ENCODE measurements at places on chromosomes 1 and 21.
A peak's percentile ranks its signal among the peaks of the same experiment; 100 is the strongest.

DNA sequence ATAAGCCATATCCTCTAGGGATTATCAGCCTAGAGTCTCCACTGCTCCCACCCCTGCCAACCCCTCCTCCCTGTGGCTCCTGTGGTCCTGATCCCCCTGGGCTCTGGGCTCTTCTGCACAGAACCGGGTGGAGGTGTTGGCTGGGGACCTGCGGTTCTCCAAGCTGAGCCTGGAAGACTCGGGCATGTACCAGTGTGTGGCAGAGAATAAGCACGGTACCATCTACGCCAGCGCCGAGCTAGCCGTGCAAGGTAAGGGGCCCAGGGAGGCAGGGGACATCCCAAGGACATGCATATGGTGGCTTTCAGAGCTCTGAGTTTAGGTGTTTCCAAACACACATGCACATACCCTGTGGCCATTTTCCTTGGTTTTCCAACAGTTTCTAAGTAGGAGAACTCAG lies 19.3 kb downstream of the CNTN2 start:
- no peaks in the 10 kb centered on the region for H3K27me3 ChIP-seq
- no peaks in the 10 kb centered on the region for H3K36me3 ChIP-seq
- H3K4me1 ChIP-seq = no peaks in the 10 kb centered on the region
- DNase-seq = no peak
- H3K27ac ChIP-seq = no peak overlapping the region

DNA sequence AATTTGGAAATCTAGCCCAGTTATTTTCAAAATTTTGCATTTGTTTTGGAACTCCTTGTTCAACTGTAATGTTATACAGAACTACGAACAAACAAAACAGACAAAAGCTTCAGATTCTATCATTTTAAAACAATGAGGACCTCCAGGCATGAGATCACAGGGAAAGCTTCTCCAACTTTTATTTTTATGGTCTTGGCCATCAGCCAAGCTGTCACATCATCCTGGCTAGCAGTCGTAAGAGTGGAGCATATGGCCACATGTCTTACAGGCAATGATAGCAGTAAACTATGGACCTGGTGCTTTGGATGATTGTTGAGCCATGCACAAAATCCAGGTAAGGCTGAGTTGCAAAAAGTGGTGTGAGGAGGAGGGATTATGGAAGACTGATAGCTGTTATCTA lies 299.6 kb downstream of the LMX1A start:
- no peak overlapping the region for H3K27ac ChIP-seq
- H3K4me1 ChIP-seq = no peaks in the 10 kb centered on the region
- no peaks in the 10 kb centered on the region for H3K27me3 ChIP-seq

GRCh38 chr1:56788102-56788501 lies 31.1 kb downstream of the FYB2 start:
- no peak overlapping the region for H3K4me3 ChIP-seq
- peak; percentile 59 for DNase-seq
- H3K27me3 ChIP-seq = no peaks in the 10 kb centered on the region
- no peaks in the 10 kb centered on the region for H3K36me3 ChIP-seq

DNA sequence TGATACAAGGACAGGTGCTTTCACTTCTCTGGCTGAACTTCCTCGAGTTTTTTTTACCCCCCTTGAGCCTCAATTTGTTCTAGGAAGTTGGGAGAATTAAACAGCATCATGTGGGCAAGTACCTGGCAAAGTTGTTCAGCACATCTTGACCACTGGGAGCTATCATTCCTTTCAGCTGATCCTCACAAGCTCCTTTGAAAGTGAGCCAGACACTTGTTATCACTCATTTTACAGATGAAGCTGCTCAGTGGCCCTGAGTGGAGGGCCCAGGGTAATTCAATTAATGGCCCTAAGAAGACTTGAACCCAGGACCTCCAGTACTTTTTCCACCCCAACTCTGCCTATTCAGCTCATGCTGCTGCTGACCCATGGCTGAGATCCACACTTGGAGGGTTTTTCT lies 2.0 kb downstream of the RGS8 start:
- no peak overlapping the region for H3K27ac ChIP-seq
- H3K36me3 ChIP-seq = no peaks in the 10 kb centered on the region
- no peaks in the 10 kb centered on the region for H3K27me3 ChIP-seq
- DNase-seq = no peak
- H3K4me1 ChIP-seq = peaks cover under 1% of the 10 kb centered on the region

DNA sequence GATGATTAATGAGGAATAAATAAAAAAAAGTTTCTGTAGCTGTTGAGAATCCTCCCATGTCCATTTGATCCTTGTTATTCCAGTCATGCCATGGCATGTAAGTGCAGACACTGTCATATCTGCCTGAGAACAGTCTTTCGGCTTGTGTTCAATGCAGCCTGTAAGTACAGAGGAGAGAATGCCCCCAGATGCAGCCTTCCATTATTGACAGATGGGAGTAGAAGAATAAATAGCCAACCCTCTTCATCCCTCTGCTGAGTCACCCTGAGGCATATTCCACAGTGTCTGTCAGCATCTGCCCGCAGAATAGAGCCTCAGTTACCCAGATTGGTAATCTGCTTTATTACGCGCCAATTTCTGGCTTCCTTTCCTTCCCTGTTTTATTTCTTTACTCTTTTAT lies 139.4 kb downstream of the LRRC7 start:
- no peaks in the 10 kb centered on the region for H3K27me3 ChIP-seq
- no peaks in the 10 kb centered on the region for H3K36me3 ChIP-seq
- no peak overlapping the region for H3K27ac ChIP-seq
- no peaks in the 10 kb centered on the region for H3K4me1 ChIP-seq

GRCh38 chr1:185268352-185268751 lies 48.7 kb downstream of the IVNS1ABP start:
- no peak overlapping the region for H3K27ac ChIP-seq
- H3K27me3 ChIP-seq = no peaks in the 10 kb centered on the region
- DNase-seq = no peak
- no peaks in the 10 kb centered on the region for H3K4me1 ChIP-seq
- no peaks in the 10 kb centered on the region for H3K36me3 ChIP-seq
- H3K4me3 ChIP-seq = no peak overlapping the region

GRCh38 chr1:1554926-1555915 lies 14.8 kb upstream of the TMEM240 start:
- no peak overlapping the region for H3K4me3 ChIP-seq
- H3K4me1 ChIP-seq = no peaks in the 10 kb centered on the region
- no peak for DNase-seq
- no peaks in the 10 kb centered on the region for H3K27me3 ChIP-seq
- no peak overlapping the region for H3K27ac ChIP-seq

DNA sequence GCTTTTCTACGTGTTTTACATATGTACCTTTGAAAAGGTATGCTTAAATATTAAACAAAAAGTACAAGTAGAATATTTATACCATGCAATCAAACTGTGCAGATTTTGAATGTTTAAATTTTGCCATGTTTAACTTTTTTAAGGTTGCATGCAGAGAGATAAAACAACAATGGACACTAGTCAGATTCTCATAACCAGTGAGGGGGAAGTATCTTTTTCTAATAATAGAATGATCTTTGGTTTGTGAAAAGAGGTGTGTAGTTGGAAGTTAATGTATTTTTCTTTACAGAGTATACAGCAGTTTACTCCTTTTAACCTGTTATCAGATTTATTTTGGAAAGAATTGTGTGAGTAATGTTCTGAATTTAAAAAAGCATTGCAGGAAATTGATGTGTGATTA lies 27.1 kb downstream of the POU2F1 start:
- H3K4me3 ChIP-seq = no peak overlapping the region
- H3K27ac ChIP-seq = no peak overlapping the region
- no peaks in the 10 kb centered on the region for H3K36me3 ChIP-seq
- H3K4me1 ChIP-seq = no peaks in the 10 kb centered on the region

DNA sequence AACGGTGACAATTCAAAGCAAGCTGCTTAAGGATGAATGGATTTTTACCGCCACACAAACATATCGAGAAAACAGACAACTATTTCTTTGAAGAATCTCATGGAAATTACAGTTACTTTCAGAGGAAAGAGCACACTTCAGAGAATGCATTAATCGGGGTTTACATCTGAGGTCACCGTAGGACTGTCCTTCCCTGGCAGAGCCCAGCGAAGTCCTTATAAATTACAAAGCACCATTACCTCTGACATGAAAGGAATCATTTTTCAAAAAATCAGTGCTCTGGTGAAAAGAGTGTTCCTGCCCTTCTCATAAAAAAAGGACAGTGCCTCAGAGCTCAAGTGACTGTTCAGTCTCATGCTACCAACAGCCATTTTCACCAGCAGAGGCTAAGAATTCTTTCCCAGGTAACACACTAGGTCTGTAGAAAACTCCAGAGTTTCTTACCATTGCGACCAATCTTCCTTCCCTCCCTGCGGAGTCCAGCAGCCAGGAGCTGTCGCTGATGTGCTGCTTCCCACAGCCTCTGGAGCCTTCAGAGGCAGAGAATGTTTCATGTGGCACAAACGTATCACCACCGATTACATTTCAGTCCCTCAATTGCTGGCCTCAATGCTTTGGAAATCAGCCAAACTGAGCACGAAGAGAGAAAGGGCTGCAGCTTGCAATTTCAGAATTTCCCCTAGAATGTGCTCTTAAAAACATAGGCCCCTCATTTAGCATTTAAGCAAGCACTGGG lies 75.4 kb downstream of the PLD5 start:
- no peaks in the 10 kb centered on the region for H3K27me3 ChIP-seq
- no peak overlapping the region for H3K27ac ChIP-seq
- H3K4me1 ChIP-seq = no peaks in the 10 kb centered on the region
- H3K36me3 ChIP-seq = no peaks in the 10 kb centered on the region
- H3K4me3 ChIP-seq = no peak overlapping the region
- DNase-seq = no peak

- H3K36me3 ChIP-seq = no peaks in the 10 kb centered on the region
- H3K4me1 ChIP-seq = no peaks in the 10 kb centered on the region
- no peaks in the 10 kb centered on the region for H3K27me3 ChIP-seq
- no peak for DNase-seq
- H3K4me3 ChIP-seq = peak overlapping the region; percentile 59
Measured at GRCh38 chr1:178543290-178543607, 30.3 kb downstream of the TEX35 start.

- H3K27ac ChIP-seq = no peak overlapping the region
- H3K27me3 ChIP-seq = no peaks in the 10 kb centered on the region
- H3K4me1 ChIP-seq = peaks cover 24% of the 10 kb centered on the region
- no peak overlapping the region for H3K4me3 ChIP-seq
Measured at GRCh38 chr1:939511-940106, 15.9 kb downstream of the SAMD11 start.

GRCh38 chr1:221350091-221350490 lies 391.8 kb downstream of the DUSP10 start:
- no peak for DNase-seq
- H3K27me3 ChIP-seq = no peaks in the 10 kb centered on the region
- no peak overlapping the region for H3K4me3 ChIP-seq
- no peaks in the 10 kb centered on the region for H3K4me1 ChIP-seq

- DNase-seq = no peak
- no peaks in the 10 kb centered on the region for H3K36me3 ChIP-seq
- H3K4me3 ChIP-seq = no peak overlapping the region
- H3K27ac ChIP-seq = no peak overlapping the region
- no peaks in the 10 kb centered on the region for H3K27me3 ChIP-seq
Measured at GRCh38 chr1:216113181-216113580, 310.1 kb downstream of the USH2A start.

- no peak overlapping the region for H3K27ac ChIP-seq
- H3K4me1 ChIP-seq = no peaks in the 10 kb centered on the region
- no peaks in the 10 kb centered on the region for H3K27me3 ChIP-seq
- no peaks in the 10 kb centered on the region for H3K36me3 ChIP-seq
- no peak for DNase-seq
Measured at GRCh38 chr1:187763976-187764375, 935.2 kb downstream of the PLA2G4A start.

GRCh38 chr21:37257511-37257966 lies 9.6 kb downstream of the VPS26C start:
- peak; percentile 6 for DNase-seq
- H3K27ac ChIP-seq = peak overlapping the region; percentile 75
- peak overlapping the region; percentile 51 for H3K4me3 ChIP-seq
- H3K27me3 ChIP-seq = no peaks in the 10 kb centered on the region

DNA sequence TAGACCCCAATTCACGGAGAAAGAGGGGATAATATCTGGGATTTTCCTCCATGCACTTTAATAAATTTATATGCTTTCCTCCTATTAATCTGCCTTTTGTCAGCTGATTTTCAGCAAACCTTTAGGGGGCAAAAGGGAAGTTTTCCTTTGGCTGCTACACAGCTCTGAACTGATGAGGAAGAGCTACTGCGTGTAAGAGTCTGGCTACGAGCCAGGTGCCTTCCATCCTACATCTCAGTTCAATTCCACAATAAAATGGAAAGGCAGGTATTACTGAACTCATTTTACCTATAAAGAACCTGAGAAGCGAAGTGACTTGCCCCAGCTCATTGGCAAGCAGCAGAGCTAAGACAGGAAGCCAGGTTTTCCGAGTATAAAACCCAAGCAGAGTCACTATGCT lies 28.3 kb upstream of the ZNF326 start:
- no peaks in the 10 kb centered on the region for H3K27me3 ChIP-seq
- no peak overlapping the region for H3K4me3 ChIP-seq
- H3K27ac ChIP-seq = no peak overlapping the region
- H3K36me3 ChIP-seq = no peaks in the 10 kb centered on the region

DNA sequence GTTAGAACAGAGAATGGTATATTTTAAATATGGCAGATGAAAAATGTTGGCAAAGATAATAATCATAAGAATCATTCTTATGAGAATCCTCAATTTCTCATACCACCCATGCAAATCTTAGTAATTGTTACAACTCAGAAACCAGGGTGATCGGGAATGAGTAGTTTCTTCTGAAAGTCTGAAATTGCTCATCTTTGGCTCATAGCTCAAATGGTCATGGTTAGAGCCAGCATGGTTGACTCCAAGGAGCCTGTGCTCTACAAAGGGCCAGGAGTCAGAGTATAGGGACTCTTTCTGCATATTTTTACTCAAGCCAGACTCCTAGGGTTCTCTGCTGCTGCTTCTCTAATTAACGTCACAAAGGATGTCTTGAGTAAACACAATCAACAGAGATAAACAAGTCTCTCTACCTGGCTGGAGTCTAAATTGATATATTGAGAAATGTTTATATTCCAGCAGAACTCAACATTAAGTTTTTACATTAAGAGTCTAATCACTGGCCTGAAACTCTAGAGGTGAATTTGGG lies 1.9 kb upstream of the ETV3 start:
- peaks cover 3% of the 10 kb centered on the region for H3K36me3 ChIP-seq
- H3K27me3 ChIP-seq = no peaks in the 10 kb centered on the region

DNA sequence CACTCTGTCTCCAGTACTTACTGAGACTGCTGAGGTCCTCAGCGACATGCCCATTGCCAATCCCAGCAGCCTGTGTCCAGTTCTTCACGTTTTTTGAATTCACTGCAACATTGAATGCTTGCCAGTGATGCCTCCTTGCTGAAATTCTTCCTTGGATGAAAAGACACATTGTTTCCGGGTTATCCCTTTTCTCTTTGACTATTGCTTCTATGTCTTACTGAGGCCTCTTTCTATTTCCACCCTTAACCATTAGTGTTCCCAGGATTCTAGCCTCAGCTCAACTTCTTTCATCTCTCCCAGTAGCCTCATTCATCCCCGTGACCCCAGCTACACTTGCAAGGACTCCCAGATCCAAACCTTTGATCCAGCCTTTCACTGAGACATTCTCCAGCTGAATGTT lies 46.5 kb upstream of the KIF26B start:
- no peaks in the 10 kb centered on the region for H3K4me1 ChIP-seq
- no peak for DNase-seq
- H3K27ac ChIP-seq = no peak overlapping the region
- H3K4me3 ChIP-seq = no peak overlapping the region
- no peaks in the 10 kb centered on the region for H3K36me3 ChIP-seq

GRCh38 chr1:218312509-218312908 lies 27.4 kb downstream of the RRP15 start:
- H3K27ac ChIP-seq = no peak overlapping the region
- H3K4me1 ChIP-seq = no peaks in the 10 kb centered on the region
- H3K4me3 ChIP-seq = no peak overlapping the region
- no peaks in the 10 kb centered on the region for H3K27me3 ChIP-seq
